ENCODE measurements at places on chromosomes 11 and 22. TPM values are rescaled to one million over a fixed set of nuclear protein-coding genes. Genes with fewer than 3 reads are reported as not detected.

GRCh38 chr22:24134090-24134846, 47.0 kb upstream of the SUSD2 start:
- DNase-seq, result no peak

The TH gene
- total RNA-seq, result not detected

The MFNG gene
- 17.8 TPM for total RNA-seq

The LDHAL6A gene
- total RNA-seq, result not detected

- DNase-seq, result peak; percentile 56
These were observed 74.6 kb upstream of the TEAD1 start for GRCh38 chr11:12599408-12600143.

- DNase-seq, result no peak
These were observed 250.3 kb downstream of the BRD1 start for GRCh38 chr22:49577168-49578060.

The ANO1 gene
- total RNA-seq, result 95.0 TPM

GRCh38 chr11:117375960-117376359, 48.3 kb downstream of the CEP164 start:
- no peak for DNase-seq

- no peak for DNase-seq
These were observed 15.6 kb upstream of the INCENP start for GRCh38 chr11:62108017-62108750.

DNA sequence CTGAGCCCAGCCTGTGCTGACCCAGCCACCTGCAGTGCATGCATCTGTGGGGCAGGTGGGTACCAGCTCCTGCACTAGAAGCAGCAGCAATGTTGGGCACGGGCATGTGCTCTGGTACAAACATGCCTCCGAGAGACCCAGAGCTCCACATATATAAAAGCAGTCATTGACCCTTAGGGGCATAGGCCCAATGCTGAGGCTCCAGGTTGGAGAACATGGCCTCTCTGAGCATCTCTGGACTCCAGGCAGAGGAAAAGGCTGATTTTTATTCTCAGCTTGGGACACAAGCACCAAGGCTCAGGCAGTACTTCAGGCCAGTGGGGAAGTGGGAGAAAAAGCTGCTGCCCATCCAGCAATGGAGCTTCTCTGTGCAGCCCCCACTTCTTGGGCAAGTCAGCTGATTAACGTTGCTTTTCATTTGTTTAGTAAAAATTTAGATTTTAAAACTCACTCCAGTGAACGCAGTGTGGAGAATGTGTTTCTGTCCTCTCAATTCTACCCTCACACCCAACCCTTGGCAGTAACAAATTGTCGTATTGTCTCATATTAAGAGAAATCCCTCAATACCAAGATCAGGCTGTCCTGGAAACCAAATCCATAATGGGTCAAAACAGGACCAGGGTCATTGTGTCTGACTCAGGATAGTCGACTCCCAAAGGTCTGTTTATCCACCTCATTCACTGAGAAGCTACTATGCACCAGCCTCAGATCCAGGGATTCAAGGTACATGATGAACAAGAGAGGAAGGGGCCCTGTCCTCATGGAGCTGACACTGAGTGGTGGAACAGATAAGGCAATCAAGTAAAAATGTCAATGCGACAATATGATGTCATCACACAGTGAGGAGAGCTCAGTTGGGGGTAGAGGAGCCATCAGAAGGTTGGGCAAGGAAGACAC, 50.6 kb upstream of the TOP3B start:
- no peak for DNase-seq

The KRTAP5-10 gene
- total RNA-seq, result not detected

DNA sequence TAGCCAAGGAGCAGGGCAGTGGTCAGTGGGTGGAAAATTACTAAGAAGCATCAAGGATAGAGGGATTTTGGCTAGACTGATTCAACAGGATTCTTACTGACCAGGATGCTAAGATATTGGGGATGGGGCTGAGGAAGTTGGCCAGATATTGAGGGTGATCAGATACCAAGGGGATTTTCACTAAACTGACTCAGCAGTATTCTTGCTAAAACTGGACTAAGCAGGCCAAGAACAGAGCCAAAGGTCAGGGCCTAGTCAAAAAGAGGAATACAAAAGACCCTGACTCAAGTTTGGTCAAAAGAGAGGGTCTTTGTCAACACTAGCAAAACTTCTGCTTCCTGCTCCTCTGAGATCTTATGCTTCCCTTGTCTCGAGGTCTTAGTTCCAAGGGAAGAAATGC, 38.6 kb upstream of the DEUP1 start:
- DNase-seq, result no peak

DNA sequence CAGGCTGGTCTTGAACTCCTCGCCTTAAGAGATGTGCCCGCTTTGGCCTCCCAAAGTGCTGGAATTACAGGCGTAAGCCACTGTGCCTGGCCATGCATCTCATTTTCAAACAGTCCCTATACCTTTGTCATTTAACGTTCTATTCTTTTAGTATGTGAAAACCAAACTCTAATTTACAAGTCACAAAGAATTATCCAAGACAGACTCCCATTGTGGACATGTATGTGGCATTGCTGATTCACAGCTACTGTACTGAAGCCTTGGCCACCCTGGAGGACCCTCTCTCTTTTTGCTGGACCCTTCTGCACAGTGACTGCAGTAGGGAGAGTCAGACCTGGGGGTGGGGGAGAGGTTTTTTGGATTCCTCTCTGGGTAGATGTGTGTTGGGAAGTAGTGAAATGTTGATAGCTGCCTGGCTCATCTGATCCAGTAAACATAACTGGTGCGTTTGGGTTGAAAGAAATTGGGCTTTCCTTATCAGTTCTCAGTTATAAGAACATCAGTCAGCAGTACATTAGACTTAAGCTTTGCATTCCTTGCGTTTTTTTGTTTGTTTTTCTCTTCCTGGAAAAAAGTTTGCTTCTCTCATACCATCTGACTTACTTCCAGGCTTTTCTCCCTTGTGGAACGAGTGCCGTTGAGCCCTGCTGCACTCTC, 65.9 kb downstream of the MED15 start:
- DNase-seq, result no peak

The KRTAP5-1 gene
- total RNA-seq, result not detected

The KRTAP5-8 gene
- total RNA-seq, result not detected

- DNase-seq, result no peak
These were observed 8.8 kb upstream of the MYRF start for GRCh38 chr11:61743486-61744095.

DNA sequence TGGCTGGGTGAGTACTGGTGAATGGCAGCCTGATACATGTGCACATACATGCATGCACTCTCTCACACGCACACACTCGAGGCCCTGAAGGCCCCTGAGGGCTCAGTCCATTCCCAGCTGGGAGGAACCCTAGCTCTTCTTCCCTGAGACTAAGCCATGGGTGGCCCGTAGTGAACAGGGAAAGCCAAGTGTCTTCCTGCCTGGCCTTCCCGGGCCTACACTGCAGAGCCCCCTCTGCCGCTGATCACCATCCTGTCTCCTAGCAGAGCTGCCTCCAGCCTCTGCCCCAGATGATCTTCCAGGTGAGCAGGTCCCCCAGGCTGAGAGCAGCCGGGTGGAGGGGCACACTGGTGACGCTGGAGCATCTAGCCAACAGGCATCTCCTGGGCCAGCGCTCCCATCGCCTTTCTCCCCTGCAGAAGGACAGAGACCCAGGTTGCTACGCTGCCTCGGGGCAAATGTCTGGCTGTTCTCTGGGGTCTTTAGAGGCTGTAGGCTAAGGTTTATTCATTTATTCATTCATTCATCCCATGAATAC, 57.3 kb downstream of the CD82 start:
- peak; percentile 11 for DNase-seq

The TMPRSS13 gene
- 34.0 TPM for total RNA-seq

The TMPRSS6 gene
- 0.88 TPM for total RNA-seq

GRCh38 chr11:96154802-96155520, 188.0 kb downstream of the MAML2 start:
- no peak for DNase-seq

GRCh38 chr11:72038491-72038890, 39.8 kb downstream of the IL18BP start:
- DNase-seq, result peak; percentile 58

GRCh38 chr11:67420147-67420645, 4.7 kb downstream of the CARNS1 start:
- DNase-seq, result no peak

DNA sequence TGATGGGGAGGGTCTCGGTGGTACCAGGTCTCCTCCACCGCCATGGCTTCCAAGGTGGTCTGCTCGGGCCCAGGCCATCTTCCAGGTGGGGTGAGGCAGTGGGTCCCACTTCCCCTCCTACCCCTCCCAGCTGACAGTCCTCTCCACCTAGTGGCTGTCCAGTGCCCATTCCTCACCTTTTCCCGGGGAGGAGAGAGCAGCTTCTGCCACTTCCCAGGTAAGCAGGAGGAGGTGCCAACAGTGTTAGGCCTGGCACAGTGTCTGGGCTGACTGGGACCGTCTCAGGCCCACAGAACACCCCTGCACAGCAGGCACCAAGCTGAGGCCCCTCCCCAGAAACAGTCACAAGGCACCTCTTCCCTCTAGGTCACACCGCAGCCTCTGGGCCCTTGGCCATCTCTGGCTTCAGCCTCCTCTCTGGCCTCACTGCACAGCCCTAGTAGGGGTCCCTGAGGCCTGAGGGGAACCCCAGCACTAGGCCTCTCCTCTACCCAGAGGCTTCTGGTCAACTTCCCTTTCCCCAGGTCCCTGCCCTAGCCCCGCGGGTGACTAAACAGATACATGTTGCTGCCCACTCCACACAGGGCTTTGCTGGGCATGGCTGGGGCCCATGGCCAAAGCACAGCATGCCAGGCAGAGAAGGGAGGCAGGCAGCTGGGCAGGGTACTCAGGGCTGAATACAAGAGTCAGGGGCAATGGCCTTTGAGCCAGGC, 2.3 kb upstream of the ANKRD13D start:
- no peak for DNase-seq

The TRPC6 gene
- total RNA-seq, result 6.2 TPM

The ZNF195 gene
- total RNA-seq, result 41.9 TPM

The SPI1 gene
- 34.9 TPM for total RNA-seq

DNA sequence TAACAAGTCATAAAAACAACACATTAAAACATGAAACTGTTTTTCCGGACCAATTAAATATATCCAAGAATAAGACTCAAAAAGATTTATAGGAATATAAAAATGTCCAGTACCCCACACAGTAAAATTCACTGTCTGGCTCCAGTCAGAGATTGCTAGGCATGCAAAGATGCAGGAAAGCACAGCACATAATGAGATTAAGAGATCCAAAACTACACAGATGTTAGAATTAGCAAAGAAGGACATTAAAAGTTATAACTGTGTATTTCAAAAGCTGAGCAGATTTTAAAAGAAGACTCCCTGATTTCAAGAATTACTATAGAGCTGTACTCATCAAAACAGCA, 13.6 kb downstream of the LRRC75B start:
- DNase-seq, result no peak

The PIWIL4 gene
- 5.6 TPM for total RNA-seq

DNA sequence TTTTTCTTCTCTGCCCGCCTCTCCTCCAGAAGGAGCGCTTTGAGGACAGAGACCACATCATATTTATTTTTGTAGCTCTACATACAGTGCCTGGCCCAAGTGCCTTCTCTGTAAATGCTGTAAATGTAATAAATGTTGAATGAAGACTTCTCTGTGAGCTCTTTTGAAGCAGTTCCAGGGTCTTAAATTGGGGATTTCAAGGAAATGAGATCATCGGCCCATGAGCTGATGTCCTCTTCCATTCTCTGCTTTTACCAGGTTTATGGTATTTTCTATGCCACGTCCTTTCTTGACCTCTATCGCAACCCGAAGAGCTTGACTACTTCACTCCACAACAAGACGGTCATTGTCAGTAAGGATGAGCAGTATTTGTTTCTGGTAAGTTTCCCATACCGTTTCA, 165.7 kb upstream of the SORL1-AS1 start:
- no peak for DNase-seq

The SCGB1D2 gene
- total RNA-seq, result 476 TPM

The OR4D6 gene
- total RNA-seq, result not detected

- no peak for DNase-seq
These were observed 31.3 kb downstream of the LRRC10B start for GRCh38 chr11:61539831-61540357.

The FAM111B gene
- total RNA-seq, result 0.44 TPM

GRCh38 chr11:121841487-121842191, 274.4 kb downstream of the BLID start:
- no peak for DNase-seq

DNA sequence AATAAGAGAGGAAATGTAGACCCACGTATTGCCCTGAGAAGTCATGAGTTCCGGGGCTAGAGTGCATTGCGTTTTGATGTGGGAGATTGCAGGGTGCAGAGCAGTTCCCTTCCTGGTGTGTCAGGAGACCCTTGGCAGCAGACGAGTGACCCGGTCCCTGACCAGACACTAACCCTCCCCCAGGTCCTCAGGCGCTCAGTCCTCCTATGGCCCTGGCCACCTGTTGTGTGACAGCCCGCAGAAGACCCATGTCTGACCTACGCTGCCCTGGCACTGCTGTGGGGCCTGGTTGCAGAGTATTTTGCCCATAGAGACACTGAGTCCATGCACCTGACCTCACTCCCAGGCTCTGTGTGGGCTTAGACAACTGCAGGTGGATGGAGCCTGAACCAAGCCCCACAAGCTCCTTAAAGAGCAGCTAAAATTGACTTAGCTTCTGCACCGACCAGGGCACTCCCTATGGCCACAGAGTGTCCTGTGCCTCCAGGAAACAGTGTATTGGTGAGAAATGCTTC, 833.8 kb downstream of the TBC1D22A start:
- no peak for DNase-seq

- no peak for DNase-seq
These were observed 889 bp upstream of the DMC1 start for GRCh38 chr22:38570779-38571364.

- DNase-seq, result no peak
These were observed 43.0 kb upstream of the SLC5A12 start for GRCh38 chr11:26764825-26765224.

- DNase-seq, result no peak
These were observed 240.6 kb downstream of the ETS1 start for GRCh38 chr11:128346804-128347203.

- no peak for DNase-seq
These were observed 87.7 kb upstream of the AKIP1 start for GRCh38 chr11:8823174-8823742.

GRCh38 chr11:6968816-6969215, 42.6 kb downstream of the ZNF215 start:
- DNase-seq, result no peak

The INSC gene
- total RNA-seq, result 0.88 TPM

GRCh38 chr22:39266398-39267030, 21.7 kb upstream of the PDGFB start:
- no peak for DNase-seq

The PDE2A gene
- total RNA-seq, result 23.7 TPM
